ENCODE measurements at places on chromosomes 2 and 18.

- no peak for DNase-seq
Measured at GRCh38 chr2:8089596-8089995, 592.3 kb upstream of the ID2 start.

DNA sequence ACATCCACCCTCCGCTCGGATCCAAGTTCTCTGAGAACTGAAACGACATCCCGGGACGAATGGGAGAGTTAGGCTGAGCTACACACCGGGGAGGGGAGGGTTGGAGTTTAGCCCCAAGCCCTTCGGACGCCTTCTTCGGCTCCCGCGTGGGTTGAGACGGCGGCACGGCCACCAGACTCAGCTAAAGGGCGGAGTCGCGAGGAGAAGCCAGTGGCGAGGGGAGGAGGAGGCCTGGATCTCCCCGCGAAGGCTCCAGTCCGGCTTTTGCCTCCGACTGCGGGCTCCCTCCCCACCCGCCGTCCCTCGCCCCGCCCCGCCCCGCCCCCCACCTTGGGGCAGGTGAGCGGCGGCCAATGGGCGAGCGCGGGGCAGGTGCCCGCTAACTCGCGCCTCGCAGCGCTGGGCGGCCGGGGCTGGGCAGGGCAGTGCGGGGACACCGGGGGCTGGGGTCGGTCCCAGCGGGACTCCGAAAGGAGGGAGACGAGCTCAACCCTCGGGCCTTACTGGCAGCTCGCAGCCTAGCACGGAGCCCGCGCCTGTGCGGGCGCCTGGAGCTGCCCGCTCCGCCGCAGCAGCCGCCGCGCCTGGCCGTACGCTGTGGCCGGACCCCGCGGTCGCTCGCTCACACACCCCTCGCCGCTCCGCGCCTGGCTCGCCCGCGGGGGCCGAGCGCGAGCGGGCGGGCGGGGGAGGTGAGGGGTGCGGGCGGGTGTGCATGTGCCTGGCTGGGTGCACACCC, at the start of gene EMX1:
TSS of gene EMX1 (plus strand) at position 382 of the 739 bp plus-strand sequence. CDS start at position 716, 334 bp downstream.
- DNase-seq, result no peak

DNA sequence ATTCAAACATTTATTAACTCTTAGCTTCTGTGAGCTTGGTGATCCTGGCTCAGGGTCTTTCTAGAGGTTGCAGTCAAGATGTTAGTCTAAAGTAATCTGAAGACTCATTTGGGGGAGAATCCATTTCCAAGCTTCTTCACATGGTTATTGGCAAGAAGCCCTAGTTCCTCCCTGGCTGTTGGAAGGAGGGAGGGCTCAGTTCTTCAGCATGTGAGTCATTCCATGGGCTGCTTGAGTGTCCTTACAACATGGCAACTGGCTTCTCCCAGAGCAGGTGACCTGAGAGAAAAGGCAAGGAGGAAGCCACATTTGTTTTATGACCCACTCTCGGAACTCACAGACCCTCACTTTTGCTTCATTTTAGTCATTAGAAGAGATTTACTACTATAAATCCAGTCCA, 10.6 kb upstream of the C2orf74 start:
- DNase-seq, result no peak

DNA sequence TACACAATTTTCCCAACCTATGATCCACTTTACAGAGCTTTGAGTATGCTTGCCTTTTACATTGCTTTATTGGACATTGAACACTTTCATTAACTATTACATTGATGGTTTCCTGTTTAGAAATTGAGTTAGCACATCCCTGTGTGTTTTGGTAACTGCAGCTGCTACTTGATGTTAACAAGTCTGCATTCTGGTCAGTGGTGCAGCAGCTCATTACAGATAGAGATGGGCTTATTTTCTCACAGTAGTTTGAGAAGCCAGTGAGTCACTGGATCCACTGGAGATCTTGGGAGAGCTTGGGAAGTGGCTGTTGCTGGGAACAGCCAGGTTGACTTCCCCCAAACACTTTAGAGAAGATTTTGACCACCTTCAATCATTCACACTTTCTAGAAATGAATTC, 150.5 kb downstream of the ARHGAP15 start:
- DNase-seq, result no peak

DNA sequence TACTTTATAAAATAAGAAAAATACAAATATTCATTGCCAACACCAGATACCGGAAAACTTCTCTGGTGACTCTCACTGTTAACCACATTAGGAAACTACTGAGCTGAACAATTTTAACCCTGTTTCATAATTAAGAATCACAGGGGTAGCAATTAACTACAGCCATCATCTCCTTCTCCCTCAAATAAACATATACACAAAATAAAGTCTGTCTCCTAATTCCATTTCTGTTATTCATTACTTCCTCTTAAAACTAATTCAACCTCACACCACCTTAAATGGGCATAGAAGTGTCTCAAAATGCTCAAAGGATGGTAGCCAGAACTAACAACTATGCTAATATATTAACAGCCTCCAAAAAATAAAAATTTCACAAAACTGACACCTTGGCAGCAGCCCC, 60.7 kb downstream of the ACVR1 start:
- no peak for DNase-seq

Data from right cardiac atrium (tissue), 5 donors.